Stimulated activated CD8-positive, alpha-beta memory T cell treated with anti-CD3 and anti-CD28 coated beads, Interleukin-2, amount 100 ng/mL, for 1 hour (primary cell): ENCODE measurements at places on chromosomes 4 and X.

DNA sequence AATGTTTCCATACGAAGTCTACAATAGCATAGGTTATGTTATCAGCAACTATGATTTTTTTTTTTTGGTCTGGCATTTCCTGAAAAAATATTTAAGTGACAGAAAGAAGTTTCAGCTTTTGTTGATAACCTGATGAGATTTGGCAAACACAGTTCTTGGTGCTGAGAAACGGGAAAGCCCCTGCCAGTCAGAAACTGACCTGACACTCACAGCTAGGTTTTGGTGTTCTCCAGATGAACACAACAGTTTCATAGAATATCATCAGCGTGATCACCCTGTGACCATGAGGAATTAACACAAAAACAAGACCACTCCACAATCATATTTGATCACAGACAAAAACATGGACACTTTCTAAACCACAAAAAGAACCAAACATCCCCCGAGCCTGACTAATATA is 152.5 kb upstream of the DCAF8L1 start:
- no peak for DNase-seq

DNA sequence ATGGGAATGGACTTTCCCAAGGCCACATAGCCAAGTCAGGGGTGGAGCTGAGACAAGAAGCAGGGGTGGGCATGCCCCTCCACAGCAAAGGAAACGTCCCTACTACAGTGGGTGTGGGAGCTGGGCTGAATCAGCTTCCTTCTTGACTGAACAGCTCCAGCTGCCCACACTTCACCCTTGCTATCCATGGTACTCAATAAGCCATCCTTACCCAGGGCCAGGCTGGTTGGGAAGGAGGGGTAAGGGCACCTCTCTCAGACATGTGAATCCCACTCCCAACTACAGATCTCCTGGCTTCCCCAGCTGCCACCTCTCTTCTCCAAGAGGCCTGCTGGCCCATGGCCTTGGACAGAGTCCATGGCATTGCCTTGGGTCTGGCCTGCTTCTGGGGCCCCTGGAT is 21.0 kb downstream of the LAS1L start:
- no peak for DNase-seq

DNA sequence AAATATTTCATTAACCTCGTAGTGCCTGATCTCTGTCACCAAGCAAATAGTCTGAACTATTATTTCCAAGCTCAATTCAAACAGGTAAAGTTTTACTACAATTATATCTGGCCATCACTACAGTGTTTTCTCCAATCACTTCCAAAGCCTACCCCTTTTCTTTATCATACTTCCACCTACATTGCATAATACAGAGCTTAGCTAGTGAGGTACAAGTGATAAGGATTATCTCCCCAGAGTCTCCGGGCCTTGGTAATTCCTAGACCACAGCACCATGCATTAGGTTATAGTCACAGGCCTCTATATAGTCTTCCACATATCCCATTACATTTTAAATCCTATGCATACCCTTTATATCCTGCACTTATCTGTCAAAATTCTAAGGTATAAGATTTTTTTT is 154.2 kb downstream of the SNCA start:
- DNase-seq, result no peak

GRCh38 chr4:135184715-135185114 is 983.1 kb upstream of the PABPC4L start:
- no peak for DNase-seq

DNA sequence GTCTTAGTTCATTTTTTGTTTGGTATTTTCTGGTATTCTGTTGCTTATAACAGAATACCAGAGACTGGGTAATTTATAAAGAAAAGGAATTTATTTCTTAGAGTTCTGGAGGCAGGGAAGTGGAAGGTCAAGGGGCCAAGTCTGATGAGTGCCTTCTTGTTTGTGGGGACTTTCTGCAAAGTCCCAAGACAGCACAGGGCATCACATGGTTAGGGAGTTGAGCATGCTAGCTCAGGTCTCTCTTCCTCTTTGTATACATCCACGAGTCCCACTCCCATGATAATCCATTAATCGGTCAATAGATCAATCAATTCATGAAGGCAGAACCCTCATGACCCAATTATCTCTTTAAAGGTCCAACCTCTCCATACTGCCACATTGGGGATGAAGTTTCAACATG is 31.1 kb downstream of the IL13RA1 start:
- no peak for DNase-seq

GRCh38 chrX:12301288-12301687 is 163.0 kb downstream of the FRMPD4 start:
- DNase-seq, result no peak

- DNase-seq, result no peak
These were observed 150.6 kb downstream of the POU3F4 start for GRCh38 chrX:83658731-83659130.

DNA sequence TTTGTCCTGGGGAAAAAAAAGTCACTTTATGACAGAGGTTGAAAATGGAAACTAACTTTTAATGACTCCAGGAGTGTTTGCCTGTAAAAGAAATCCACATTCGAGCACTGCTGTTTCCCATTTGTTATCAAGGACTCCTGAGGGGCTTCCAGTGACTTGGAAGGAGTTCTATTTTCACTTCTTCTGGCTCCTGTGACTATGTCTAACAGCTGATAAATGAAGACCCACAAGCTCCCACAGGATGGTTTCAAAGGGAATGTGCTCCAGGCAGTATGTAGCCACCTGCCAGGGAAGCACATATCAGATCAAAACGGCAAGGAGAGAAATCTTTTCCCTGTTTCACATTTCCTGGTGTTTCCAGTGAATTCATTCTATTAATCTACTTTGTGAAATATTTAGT is 159.8 kb upstream of the FAM241A start:
- DNase-seq, result no peak

- DNase-seq, result no peak
These were observed 475.4 kb upstream of the HS3ST1 start for GRCh38 chr4:11904117-11904535.

DNA sequence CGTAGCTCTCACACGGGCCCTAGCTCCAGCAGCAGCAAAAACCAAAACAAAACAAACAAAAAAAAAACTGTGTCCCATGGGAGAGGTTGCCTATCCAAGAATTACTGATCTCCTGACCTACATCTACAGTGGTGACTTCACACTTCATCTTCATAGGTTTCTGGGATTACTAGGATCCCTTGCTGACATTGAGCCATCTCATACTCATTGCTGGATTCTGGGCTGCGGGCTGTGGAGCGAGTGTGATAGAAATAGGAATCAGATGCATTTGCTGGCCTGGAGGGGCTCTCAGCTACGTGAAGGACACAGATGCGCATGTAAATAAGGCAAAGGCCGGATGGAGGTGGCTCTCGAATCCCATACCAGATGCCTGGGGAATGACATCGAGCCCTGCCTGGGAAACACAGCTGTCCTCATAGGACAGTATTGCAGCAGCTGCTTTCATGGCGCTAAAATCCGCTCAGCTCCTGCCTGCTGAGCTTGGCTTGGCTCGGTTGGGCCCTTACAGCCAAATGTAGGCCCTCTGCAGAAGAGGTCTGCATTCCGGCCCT is 41.7 kb downstream of the CNGA2 start:
- no peak for DNase-seq
